Activated naive CD4-positive, alpha-beta T cell treated with anti-CD3 and anti-CD28 coated beads, Interleukin-2, amount 10 ng/mL, durations not matched to agents 7 days and 5 days (primary cell): ENCODE measurements at places on chromosomes 7 and 10.

- no peak for DNase-seq
- H3K4me3 ChIP-seq: no peak overlapping the region
- no peaks in the 10 kb centered on the region for H3K4me1 ChIP-seq
- no peaks in the 10 kb centered on the region for H3K36me3 ChIP-seq
- H3K27me3 ChIP-seq: no peaks in the 10 kb centered on the region
These were observed 276.5 kb downstream of the MAGI2 start for GRCh38 chr7:79176859-79177477.

GRCh38 chr10:4057725-4058513 is 272.9 kb upstream of the KLF6 start:
- no peak overlapping the region for H3K4me3 ChIP-seq
- H3K27me3 ChIP-seq: peaks cover 3% of the 10 kb centered on the region
- H3K4me1 ChIP-seq: peaks cover 37% of the 10 kb centered on the region
- no peak overlapping the region for H3K27ac ChIP-seq
- peaks cover 4% of the 10 kb centered on the region for H3K36me3 ChIP-seq

DNA sequence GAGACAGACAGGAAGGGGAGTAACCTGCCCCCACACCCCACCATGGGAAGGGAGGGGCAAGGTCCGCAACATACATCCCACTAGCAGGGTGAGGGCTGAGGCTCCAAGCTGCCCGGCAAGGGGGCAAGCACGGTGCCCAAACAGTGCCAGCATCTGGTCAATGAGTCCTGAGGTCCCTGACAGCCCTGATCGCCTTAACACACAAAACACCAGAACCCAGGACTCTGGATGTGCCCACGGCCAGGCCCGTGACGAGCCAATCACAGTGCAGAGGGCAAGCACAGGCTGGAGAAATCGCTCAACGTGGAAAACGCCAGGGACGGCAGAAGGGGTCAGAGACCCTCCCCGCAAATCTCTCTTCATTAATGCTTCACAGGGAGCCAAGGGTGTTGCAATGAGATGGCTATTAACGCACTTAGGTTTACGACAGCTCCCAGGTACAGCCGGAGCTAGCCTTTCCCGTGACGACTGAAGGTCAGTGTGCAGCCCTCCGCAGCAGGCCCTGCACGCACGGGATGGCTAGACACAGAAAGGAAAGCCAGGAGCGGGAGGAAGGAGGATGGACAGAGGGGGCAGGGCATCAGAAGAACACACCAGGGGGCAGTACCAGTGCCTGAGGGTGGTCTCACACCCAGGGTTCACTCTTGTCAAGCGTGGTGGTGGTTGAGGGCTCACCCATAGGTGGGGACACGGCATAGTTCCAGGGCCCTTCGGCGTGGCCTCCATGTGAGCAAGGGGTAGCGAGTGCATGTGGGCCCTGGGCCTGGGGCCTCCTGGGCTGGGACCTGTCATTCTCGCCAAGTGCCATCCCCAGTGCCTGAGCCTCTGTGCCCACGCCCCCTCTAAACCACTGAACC is 220.5 kb downstream of the MAD1L1 start:
- no peak overlapping the region for H3K27ac ChIP-seq
- no peak overlapping the region for H3K4me3 ChIP-seq
- no peaks in the 10 kb centered on the region for H3K36me3 ChIP-seq
- peak; percentile 18 for DNase-seq
- no peaks in the 10 kb centered on the region for H3K27me3 ChIP-seq
- H3K4me1 ChIP-seq: no peaks in the 10 kb centered on the region

- no peak overlapping the region for H3K4me3 ChIP-seq
- H3K27me3 ChIP-seq: no peaks in the 10 kb centered on the region
- peaks cover 9% of the 10 kb centered on the region for H3K4me1 ChIP-seq
- peaks cover 24% of the 10 kb centered on the region for H3K36me3 ChIP-seq
- H3K27ac ChIP-seq: no peak overlapping the region
These were observed 58.0 kb downstream of the IPMK start for GRCh38 chr10:58209669-58210068.

DNA sequence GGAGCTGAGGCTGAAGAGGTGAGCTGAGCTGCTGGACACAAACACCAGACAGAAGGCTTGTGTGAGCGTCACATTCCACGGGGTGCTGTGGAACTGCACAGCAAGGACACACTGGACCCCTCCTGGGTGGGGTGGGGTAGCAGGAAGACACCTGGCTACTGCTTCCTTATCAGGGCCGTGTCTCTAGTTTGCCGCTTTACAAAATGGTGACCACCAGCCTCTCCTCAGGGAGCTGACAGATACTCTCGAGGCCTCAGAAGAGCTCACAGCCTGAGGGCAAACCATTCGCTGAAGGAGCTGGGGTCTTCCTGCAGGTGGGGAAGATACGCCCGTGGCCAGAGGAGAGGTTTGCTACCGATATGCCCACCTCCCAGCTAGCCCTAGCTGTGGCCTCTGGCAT is 461.9 kb downstream of the PLXNA4 start:
- H3K36me3 ChIP-seq: no peaks in the 10 kb centered on the region
- H3K4me1 ChIP-seq: no peaks in the 10 kb centered on the region
- peaks cover 20% of the 10 kb centered on the region for H3K27me3 ChIP-seq
- no peak overlapping the region for H3K27ac ChIP-seq
- DNase-seq: no peak
- no peak overlapping the region for H3K4me3 ChIP-seq

GRCh38 chr7:155188821-155189581 is 108.7 kb upstream of the INSIG1 start:
- H3K4me1 ChIP-seq: peaks cover 9% of the 10 kb centered on the region
- DNase-seq: no peak
- no peak overlapping the region for H3K4me3 ChIP-seq
- H3K27me3 ChIP-seq: peaks cover 46% of the 10 kb centered on the region
- no peaks in the 10 kb centered on the region for H3K36me3 ChIP-seq
- no peak overlapping the region for H3K27ac ChIP-seq

- peaks cover 3% of the 10 kb centered on the region for H3K36me3 ChIP-seq
- peak overlapping the region; percentile 70 for H3K4me3 ChIP-seq
- peaks cover 91% of the 10 kb centered on the region for H3K27me3 ChIP-seq
- peak; percentile 42 for DNase-seq
- peaks cover 17% of the 10 kb centered on the region for H3K4me1 ChIP-seq
- no peak overlapping the region for H3K27ac ChIP-seq
These were observed 537 bp downstream of the SH3PXD2A start for GRCh38 chr10:103854686-103855391.

- DNase-seq: no peak
- no peaks in the 10 kb centered on the region for H3K36me3 ChIP-seq
- H3K27ac ChIP-seq: no peak overlapping the region
- H3K27me3 ChIP-seq: no peaks in the 10 kb centered on the region
These were observed 25.4 kb downstream of the ARHGAP21 start for GRCh38 chr10:24698270-24698669.

- no peaks in the 10 kb centered on the region for H3K27me3 ChIP-seq
- no peak overlapping the region for H3K27ac ChIP-seq
- H3K4me1 ChIP-seq: no peaks in the 10 kb centered on the region
- no peak overlapping the region for H3K4me3 ChIP-seq
- no peak for DNase-seq
These were observed 191.1 kb upstream of the SLC26A5 start for GRCh38 chr7:103637094-103637493.

GRCh38 chr10:114188900-114189299 is 9.7 kb downstream of the TDRD1 start:
- no peak for DNase-seq
- peaks cover 30% of the 10 kb centered on the region for H3K27me3 ChIP-seq
- no peaks in the 10 kb centered on the region for H3K36me3 ChIP-seq
- no peak overlapping the region for H3K27ac ChIP-seq
- no peak overlapping the region for H3K4me3 ChIP-seq
- H3K4me1 ChIP-seq: no peaks in the 10 kb centered on the region

- no peak overlapping the region for H3K4me3 ChIP-seq
- H3K36me3 ChIP-seq: no peaks in the 10 kb centered on the region
- H3K4me1 ChIP-seq: no peaks in the 10 kb centered on the region
These were observed 59.2 kb upstream of the GLCCI1 start for GRCh38 chr7:7909376-7909775.

- no peaks in the 10 kb centered on the region for H3K4me1 ChIP-seq
- H3K36me3 ChIP-seq: no peaks in the 10 kb centered on the region
- no peak overlapping the region for H3K4me3 ChIP-seq
- H3K27me3 ChIP-seq: no peaks in the 10 kb centered on the region
- H3K27ac ChIP-seq: no peak overlapping the region
These were observed 9.2 kb upstream of the FOXP2 start for GRCh38 chr7:114405427-114405826.

DNA sequence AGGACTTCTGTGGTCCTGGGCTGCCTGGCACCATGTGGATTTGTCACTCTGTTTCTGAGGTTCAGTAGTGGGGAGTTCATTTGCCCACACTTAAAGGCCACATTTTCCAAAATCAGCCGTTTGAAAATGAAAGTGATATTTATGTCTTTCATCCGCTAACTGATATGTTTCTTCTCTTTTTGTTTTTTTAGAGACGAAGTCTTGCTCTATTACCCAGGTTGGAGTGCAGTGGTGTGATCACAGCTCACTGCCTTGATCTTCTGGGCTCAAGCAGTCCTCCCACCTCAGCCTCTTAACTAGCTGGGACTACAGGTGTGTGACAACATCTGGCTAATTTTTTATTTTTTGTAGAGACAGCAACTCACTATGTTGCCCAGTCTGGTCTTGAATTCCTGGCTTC is 58.6 kb downstream of the EBLN1 start:
- H3K4me3 ChIP-seq: peak overlapping the region; percentile 39
- H3K27ac ChIP-seq: no peak overlapping the region
- H3K27me3 ChIP-seq: no peaks in the 10 kb centered on the region

DNA sequence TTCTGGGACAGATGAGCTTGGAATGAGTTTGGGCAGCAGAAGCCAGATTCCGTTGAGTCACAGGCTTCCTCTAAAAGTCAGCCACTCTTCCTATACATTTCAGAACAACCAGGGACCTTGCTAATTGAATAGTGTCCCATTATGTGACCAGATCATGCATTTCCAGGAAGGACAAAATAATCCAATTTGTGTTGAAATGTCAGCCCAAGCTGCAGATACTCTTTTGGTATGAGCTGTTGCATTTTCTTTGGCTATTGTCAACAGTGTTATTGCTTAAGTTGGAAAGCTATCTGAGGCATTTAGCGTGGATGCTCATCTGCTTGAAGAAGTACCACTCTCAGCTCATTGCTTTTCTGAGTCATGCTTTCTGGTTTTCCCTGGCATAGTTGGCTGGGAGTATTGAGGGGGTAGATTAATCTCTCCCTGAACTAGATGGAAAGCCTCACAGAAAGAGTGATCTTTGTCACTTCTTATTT is 223.7 kb upstream of the HABP2 start:
- H3K36me3 ChIP-seq: no peaks in the 10 kb centered on the region
- H3K4me3 ChIP-seq: no peak overlapping the region
- DNase-seq: no peak
- H3K4me1 ChIP-seq: no peaks in the 10 kb centered on the region

GRCh38 chr7:20738518-20739481 is 47.9 kb downstream of the SP8 start:
- H3K36me3 ChIP-seq: no peaks in the 10 kb centered on the region
- no peaks in the 10 kb centered on the region for H3K4me1 ChIP-seq
- no peak for DNase-seq
- H3K4me3 ChIP-seq: no peak overlapping the region

DNA sequence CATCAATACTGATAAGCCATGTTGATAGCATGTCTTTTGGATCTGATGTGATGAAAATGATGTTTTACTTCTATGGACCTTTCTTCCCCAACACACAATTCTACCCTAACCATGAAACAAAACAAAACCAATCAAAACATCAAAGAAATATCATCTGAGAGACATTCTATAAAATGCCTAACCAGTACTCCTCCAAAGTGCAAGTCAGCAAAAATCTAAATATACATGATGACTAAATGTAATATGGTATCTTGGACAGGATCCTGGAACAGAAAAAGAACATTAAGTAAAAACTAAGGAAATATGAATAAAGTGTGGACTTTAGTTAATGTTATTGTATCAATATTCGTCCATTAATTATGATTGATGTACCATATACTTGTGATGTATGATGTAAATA is 625.1 kb downstream of the MAGI2 start:
- H3K27ac ChIP-seq: no peak overlapping the region
- H3K4me3 ChIP-seq: no peak overlapping the region
- H3K27me3 ChIP-seq: no peaks in the 10 kb centered on the region
- no peak for DNase-seq
- H3K36me3 ChIP-seq: no peaks in the 10 kb centered on the region

GRCh38 chr10:123562387-123562786 is 103.8 kb upstream of the GPR26 start:
- no peak overlapping the region for H3K4me3 ChIP-seq
- H3K36me3 ChIP-seq: no peaks in the 10 kb centered on the region
- no peaks in the 10 kb centered on the region for H3K4me1 ChIP-seq

- no peak overlapping the region for H3K4me3 ChIP-seq
- no peaks in the 10 kb centered on the region for H3K36me3 ChIP-seq
- no peak overlapping the region for H3K27ac ChIP-seq
- no peak for DNase-seq
- peaks cover 22% of the 10 kb centered on the region for H3K27me3 ChIP-seq
These were observed 15.4 kb downstream of the ZNF503 start for GRCh38 chr10:75386128-75386527.

GRCh38 chr7:152667958-152668357 is 8.0 kb downstream of the XRCC2 start:
- peaks cover 16% of the 10 kb centered on the region for H3K36me3 ChIP-seq
- peaks cover 4% of the 10 kb centered on the region for H3K4me1 ChIP-seq
- H3K27ac ChIP-seq: no peak overlapping the region
- DNase-seq: no peak
- no peaks in the 10 kb centered on the region for H3K27me3 ChIP-seq

GRCh38 chr7:22008087-22008486 is 62.4 kb upstream of the CDCA7L start:
- H3K27ac ChIP-seq: no peak overlapping the region
- no peaks in the 10 kb centered on the region for H3K4me1 ChIP-seq
- no peak overlapping the region for H3K4me3 ChIP-seq
- no peak for DNase-seq
- H3K27me3 ChIP-seq: peaks cover 20% of the 10 kb centered on the region

GRCh38 chr10:124184208-124184830 is 90.9 kb upstream of the CHST15 start:
- H3K27ac ChIP-seq: no peak overlapping the region
- no peak for DNase-seq
- no peaks in the 10 kb centered on the region for H3K36me3 ChIP-seq
- H3K4me1 ChIP-seq: no peaks in the 10 kb centered on the region

DNA sequence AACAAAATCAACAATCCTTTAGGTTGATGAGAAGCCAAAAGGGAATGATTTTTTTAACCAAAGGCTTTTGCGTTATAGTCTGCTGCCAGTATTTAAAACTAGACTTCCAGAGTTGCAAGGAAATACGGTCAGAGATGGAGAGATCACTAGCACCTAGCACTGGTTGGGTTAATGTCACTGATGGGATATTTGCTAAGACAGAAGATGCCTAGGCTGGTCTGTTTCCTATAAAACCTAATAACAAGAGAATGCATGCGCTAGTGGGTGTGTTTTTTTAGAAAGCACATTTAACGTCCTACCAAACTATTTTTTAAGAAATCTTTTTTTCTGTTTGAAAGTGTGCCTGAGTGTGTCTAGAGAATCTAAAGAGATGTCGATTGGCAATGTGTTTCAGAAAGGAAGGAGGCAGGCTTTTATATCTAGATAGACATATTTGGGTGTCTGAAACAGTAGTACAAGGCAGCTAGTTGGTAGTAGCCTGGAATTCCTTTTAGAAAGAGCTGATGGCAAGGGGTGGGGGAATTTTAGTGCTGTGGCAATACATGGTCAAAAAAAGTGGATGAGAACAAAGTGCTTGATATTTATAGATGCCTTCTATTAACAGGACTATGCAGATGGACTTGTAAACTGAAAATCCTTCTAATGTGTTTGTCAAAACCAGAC is 863 bp downstream of the CALD1 start:
- no peak for DNase-seq
- no peak overlapping the region for H3K4me3 ChIP-seq
- no peaks in the 10 kb centered on the region for H3K36me3 ChIP-seq
- H3K27ac ChIP-seq: no peak overlapping the region
- H3K4me1 ChIP-seq: peaks cover 5% of the 10 kb centered on the region
- no peaks in the 10 kb centered on the region for H3K27me3 ChIP-seq
